ENCODE measurements at places on chromosomes 16 and 17.

DNA sequence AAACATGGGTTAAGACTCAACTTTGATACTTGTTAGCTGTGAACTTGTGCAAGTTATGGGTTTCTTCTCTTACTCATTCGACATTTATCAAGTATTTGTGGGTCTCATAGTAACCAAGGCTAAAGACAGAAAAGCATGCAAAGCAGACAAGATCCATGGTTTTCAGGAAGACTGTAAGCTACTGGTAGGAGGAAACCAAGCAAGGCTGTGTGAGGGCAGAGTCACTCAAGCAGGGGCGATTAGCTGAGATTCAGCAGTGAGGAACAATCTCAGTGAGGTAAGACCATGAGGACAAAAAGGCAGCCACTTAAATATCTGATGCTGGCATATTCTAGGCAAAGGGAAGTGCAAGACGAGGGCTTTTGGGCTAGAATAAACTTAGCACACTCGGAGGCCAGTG, 29.5 kb downstream of the MBTD1 start:
- no peak for DNase-seq

- no peak for DNase-seq
Measured at GRCh38 chr17:28871056-28871579, 16.3 kb downstream of the ERAL1 start.

DNA sequence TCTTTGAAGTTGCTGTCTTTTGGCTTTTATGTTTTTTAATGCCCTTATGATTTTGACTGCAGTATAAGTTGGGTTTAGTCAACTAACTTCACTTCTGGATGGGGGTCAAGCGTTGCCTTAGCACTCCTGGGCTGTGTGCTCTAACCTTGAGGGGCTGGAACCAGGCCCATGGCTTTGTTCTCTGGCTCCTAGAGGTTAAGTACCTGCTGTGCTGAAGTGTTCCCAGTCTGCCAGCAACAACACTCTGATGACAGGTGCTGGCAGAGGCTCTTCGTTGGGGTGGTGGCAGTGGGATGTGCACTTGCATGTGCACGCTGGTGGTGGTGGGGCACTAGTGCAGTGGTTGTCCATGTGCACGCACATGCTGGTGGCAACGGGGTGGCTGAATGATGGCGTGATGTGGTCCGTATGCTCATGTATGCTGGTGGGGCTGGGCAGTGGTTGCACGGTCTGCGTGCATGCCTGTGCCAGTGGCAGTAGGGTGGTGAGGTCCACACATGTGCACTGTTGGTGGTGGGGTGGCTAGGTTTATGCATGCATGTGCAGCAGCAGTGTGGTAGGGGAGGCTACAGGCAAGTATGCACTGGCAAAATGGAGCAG, 447.8 kb upstream of the GOT2 start:
- DNase-seq = no peak

- no peak for DNase-seq
Measured at GRCh38 chr16:2529961-2530628, 1.1 kb downstream of the CEMP1 start.

DNA sequence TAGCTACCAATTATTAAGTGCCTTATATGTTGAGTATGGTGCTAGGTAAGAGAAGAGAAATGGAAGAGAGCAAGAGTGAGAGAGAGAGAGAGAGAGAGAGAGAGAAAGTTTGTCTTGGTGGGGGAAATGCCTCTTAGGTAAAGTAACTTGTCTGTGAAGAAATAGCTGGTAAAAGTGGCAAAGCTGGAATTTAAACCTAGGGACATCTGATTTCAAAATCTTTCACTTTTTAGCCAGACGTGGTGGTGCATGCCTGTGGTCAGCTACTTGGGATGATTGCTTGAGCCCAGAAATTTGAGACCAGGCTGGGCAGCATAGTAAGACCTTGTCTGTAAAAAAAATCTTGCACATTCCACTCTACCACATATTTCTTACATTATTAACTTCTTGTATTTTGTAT, 23.0 kb upstream of the CDR2 start:
- peak; percentile 56 for DNase-seq

GRCh38 chr16:17431012-17431411, 39.7 kb downstream of the XYLT1 start:
- no peak for DNase-seq

- peak; percentile 41 for DNase-seq
Measured at GRCh38 chr17:77354670-77355455, 214.1 kb downstream of the SEC14L1 start.

- DNase-seq = peak; percentile 75
Measured at GRCh38 chr17:50931144-50931908, 65.2 kb upstream of the TOB1 start.

DNA sequence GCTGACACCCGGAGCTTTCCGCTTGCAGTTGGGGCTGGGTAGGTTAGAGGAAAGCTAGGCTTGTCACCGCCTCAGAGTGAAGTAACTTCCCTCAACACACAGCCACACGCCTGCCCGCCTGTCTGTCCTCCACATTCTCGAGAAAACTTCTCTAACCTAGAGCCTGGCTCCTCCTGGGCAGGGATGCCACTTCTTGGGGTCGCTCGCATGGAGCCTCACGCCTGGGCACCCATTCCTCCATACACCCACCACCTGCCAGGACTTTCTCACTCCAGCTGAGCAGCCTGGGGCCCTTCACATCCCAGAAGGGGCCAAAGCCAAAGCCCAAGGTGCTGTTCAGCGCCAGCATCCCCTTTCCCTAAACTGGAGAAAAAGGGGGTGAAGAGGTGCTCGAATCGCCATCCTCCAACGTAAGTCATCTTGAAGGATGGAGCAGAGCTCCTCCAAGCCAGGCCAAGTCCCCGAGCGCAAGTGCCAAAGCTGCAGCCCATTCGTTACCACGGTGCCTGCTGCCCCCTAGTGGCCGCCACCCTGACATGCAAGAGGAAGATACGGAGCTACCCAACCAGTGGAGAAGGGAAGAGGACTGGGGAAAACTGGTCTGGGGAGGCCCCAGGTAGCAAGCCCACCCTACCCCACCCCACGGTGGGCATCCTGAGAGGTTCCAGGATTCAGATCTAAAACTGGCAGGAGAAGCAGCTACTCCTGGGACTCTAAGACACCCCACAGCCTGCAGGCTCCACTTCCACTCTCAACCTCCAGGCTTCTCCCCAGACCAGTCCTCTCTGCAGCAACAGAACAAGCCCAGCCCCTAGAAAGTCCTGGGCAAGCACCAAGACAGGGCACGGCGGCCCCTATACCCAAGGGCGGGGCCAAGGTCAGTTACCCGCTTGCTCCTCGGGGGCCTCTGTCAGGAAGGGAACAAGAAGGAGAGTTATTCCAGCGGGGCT, 63.1 kb downstream of the MYO18A start:
- peak; percentile 82 for DNase-seq

GRCh38 chr17:8611619-8612298, 18.8 kb downstream of the MYH10 start:
- DNase-seq = no peak

- DNase-seq = no peak
Measured at GRCh38 chr17:46163316-46163715, 29.9 kb downstream of the KANSL1 start.

DNA sequence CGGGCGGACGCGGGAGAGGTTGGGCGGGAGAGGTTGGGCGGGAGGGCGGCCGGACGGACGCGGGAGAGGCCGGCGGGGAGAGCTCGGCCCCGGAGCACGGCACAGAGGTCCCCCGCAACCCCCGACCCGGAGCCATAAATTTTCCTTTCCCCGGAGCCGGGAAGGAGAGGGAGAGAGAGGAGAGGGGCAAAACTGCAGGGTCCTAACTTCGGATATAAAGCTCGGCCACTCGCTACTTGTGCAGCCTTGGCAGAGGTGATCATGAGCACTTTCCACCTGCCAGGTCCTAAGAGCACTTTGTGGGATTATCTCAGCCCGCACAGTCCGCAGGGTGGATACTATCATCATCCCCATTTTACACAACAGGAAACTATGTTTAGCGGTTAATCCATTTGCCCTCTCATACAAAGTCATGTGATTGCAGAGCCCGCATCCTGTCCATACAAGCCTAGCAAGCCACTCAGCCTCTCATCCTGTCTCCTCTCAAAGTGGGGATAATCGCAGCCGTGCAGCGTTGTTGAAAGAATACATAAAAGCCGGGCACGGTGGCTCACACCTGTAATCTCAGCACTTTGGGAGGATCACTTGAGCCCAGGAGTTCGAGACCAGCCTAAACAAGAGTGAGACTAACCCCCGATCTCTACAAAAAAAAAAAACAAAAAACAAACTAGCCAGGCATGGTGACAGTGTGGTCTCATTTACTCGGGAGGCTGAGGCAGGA, 780 bp upstream of the DCAKD start:
- peak; percentile 31 for DNase-seq

DNA sequence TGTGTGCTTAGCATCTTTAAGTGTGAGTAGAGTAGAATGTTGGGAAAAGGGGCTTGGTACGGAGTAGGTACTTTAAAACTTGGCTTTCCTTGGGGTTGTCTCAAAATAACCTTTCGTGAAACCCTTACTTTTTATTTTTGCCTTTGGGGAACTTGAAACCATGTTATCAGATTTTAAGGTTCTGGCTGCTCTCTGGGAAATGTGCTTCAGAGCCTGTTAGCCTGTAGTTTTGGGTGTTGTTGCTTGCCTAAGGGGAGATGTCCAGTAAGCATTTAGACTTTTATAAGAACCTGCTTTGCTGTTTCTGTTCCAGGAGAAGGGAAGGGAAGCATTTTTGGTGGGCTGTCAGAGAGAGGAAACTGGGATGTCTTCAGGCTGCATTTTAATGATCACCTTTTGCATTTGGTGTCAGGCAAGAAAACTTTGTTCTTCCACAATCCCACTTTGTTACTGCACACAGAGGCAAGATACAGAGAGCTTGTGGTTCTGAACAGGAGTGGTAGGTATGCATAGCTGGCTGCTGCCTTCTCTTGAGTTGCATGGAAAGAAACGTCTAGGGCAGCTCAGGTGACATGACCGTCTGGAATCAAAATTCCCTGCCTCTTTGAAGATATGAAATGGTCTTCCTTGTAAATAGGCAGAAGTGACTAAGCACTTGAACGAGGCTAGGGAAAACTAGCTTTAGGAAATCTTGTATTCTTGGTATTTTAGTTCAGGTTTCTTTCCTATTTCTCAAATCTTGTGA, 1.7 kb downstream of the RABEP1 start:
- no peak for DNase-seq

GRCh38 chr16:59886021-59886420, 1151.9 kb upstream of the GOT2 start:
- DNase-seq = peak; percentile 25

GRCh38 chr16:10824111-10824893, 5.7 kb upstream of the TVP23A start:
- DNase-seq = no peak

DNA sequence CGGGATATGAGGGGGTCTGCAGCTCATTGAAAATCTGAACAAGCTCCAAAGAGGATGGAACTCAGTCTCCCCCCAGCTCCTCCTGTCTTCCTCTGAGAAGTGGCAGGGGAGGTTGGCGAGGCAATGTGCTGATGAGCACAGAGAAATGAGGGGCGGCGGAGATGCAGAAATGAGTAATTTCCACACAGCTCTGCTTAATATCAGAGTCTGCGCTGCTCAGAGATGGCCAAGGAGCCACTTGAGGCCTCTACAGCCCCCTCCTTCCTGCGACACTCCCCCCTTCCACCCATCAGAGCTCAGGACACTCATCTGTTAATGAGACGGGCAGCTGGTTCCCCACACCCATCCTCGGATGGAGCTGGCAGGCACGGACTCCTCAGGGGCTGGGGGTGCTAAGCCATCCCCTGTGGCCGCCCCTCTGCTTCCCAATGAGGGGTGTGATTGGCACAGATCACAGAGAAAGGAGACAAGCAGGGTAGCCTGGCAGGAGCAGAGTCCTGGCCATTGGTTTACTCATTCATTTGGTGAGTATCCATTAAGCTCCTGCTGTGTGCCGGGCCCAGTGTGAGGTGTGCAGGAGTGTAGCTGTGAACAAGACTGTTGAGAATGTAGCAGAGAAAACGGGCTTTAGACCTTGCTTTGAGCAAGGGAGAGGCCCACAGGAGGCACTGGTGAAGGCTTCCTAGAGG, 12.7 kb upstream of the CRHR1 start:
- no peak for DNase-seq

DNA sequence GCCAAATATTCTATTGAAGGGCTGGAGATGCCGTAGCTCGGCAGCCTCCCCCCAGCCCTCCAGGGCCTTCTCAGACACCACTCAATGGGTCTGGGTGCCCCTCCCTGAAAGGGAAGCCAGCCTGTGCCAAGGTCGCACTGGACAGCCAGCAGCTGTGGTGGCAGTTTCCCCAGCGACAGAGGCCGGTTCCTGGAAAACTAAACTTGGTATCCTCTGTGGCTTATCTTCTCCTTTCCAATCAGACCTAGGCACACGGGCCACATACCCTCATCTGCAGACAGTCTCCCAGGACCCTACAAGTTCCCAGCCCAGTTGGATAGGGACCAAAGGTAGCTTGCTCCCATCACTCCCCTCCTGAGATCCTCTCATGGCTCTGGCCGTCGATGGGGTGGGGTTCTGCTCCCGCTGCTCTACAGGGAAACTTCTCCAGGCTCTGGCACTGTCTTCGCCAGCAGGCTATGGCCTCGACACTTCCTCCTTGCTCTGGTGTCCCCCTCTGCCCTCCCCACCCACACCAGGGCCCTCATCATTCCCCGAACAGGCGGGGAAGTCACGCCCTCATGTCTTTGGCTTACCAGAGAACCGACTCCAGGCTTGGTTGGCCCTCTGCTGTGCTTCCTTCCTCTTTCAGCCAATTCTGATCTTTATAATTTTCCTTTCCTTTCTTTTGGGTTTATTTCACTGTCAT, 18.3 kb upstream of the IL21R start:
- no peak for DNase-seq

- peak; percentile 83 for DNase-seq
Measured at GRCh38 chr17:67629971-67630320, 87.8 kb upstream of the NOL11 start.

DNA sequence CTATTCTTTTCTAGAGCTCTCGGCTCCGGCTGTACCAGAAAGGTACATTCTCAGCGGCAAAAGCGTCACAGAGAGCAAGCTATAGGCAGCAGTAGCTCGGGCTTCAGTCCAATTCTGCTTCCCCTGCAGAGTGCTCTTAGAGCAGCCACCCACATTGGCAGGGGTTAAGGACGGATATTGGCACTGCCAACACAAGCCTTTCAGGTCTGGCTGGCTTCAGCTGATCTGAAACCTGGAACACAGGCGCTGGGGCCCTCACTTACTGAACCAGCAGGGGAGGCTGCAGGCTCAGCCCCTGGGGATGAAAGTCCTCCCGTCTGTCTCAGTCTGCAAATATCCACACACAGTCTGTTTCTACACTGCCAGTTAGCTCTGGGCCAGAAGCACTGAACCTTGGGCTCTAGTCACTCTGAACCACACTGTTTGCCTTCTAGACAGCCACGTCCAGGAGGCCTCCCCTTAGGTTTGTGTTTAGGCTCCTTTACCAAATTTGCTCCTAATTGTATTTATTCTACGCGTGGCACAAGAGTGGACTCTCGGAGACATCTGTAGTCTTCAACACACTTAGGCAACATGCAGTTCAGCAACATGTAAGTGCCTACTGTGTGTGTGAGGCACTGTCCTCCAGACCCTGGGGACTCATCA, 40.1 kb downstream of the HIC1 start:
- no peak for DNase-seq
